Activated CD8-positive, alpha-beta memory T cell treated with anti-CD3 and anti-CD28 coated beads, Interleukin-2, amount 10 ng/mL, durations not matched to agents 7 days and 5 days (primary cell): ENCODE measurements at places on chromosomes 2 and 18. TPM values are rescaled to one million over a fixed set of nuclear protein-coding genes. Genes with fewer than 3 reads are reported as not detected.

The AGXT gene
- total RNA-seq = not detected

The IL1RL2 gene
- total RNA-seq = not detected

- DNase-seq = no peak
These were observed 84.1 kb upstream of the SLC8A1 start for GRCh38 chr2:40535972-40536371.

The RRM2 gene
- 648 TPM for total RNA-seq

- no peak for DNase-seq
These were observed 6.2 kb upstream of the KDSR start for GRCh38 chr18:63373161-63373560.

The GLI2 gene
- 0.28 TPM for total RNA-seq

The CCDC148 gene
- not detected for total RNA-seq

DNA sequence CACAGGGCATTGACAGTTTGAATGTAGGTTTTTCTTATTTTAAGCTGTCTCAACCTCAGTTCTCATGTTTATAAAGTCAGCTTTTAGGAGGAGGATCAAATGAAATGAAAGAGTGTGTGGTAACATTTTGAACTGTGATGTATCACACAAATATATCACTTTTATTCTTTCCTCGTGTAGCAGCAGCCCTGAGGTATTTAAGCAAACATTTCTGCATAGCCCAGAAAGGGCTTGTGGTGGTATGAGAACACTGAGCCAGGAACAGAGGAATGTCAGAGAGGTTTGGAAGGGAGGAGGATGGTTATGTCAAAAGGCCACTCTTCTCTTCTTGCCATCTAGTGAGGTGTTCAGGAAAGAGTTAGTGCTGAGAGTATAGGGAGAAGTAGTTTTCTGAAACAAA is 150.2 kb downstream of the PARD3B start:
- DNase-seq = no peak

The TSPYL6 gene
- total RNA-seq = not detected

DNA sequence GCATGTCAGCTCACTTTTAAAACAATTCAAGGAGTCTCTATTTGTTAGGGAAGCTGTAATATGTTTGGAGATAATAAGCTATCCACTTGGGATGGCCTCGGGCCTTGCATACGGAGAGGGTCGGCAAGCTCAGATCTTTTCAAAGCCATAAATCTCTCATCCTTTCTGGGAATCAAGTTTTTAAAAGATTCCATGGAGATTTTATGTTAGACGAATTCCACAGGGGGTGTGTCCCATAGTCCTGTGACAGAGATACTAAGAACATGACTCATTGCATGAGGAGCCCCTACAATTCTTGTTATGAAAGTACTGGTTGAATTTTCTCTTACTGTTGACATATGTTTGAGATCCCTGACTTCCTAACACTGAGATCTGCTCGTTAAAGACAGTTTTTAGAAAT is 108.7 kb downstream of the FEZ2 start:
- no peak for DNase-seq
